ENCODE measurements at places on chromosomes 7 and 10. TPM values are rescaled to one million over a fixed set of nuclear protein-coding genes. Genes with fewer than 3 reads are reported as not detected.

Gene CCL24
- not detected for total RNA-seq

DNA sequence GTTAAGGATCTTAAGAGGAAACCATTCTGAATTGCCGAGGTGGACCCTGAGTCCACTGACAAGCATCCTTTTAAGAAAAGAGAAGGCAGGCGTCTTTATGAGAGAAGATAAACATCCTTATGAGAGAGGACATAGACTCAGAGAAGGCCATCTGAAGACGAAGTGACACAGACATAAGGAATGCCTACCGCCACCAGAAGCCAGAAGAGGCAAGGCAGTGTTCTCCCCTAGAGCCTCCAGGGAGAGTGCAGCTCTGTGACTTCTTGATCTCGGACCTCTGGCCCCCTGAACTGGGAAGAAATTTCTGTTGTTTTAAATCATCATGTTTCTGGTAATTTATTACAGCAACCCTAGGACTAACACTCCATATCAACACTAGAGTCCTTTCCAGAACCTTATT is 25.2 kb upstream of the ING3 start:
- DNase-seq = no peak

Gene NEUROD6
- not detected for total RNA-seq

- DNase-seq = no peak
Measured at GRCh38 chr7:17183630-17184328, 114.7 kb upstream of the AHR start.

Gene INTS15
- total RNA-seq = 24.5 TPM

GRCh38 chr10:89090756-89091445 is 100.3 kb downstream of the FAS start:
- DNase-seq = no peak

- DNase-seq = no peak
Measured at GRCh38 chr10:78494179-78494578, 460.5 kb downstream of the RPS24 start.

GRCh38 chr10:117477211-117477947 is 65.2 kb upstream of the EMX2 start:
- peak; percentile 27 for DNase-seq

DNA sequence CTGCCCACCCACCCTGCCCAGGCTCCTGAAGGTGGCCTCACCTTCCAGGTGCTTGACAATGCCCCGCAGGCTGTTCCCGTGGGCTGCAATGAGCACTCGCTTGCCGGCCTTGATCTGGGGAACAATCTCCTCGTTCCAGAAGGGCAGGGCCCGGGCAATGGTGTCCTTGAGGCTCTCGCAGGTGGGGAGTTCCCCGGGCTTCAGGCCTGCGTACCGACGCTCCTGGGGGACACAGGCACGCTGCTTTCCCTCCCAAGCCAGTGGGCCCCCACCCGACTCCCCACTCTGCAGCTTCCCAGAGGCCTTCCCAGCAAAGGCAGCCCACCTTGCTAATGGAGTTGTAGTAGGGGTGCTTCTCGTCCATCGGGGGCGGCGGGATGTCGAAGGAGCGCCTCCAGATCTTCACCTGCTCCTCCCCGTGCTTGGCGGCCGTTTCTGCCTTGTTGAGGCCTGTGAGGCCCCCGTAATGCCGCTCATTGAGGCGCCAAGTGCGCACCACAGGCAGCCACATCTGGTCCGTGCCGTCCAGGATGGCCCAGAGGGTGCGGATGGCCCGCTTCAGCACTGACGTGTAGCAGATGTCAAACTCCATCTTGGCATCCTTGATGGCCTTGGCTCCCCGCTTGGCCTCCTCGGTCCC is 456 bp downstream of the PGAM2 start:
- no peak for DNase-seq

DNA sequence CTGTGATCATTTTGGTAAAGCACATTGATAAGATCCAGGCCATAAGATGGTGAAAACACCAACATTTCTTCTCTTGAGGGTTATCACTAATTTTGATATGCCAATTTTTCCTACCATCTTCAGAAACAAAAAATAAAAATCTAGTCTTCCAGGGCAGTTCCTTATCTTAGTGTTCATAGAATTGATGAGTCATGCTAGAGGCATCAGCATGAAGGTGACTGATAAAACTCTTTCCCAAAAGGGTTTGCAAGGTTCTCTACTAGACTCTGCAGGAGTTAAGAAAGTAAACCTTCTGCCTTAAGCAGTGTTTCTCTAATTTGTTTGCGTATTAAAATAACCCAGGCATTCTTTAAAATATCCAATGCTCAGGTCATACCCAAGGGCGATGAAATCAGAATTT is 483.1 kb upstream of the CNTNAP2 start:
- no peak for DNase-seq

DNA sequence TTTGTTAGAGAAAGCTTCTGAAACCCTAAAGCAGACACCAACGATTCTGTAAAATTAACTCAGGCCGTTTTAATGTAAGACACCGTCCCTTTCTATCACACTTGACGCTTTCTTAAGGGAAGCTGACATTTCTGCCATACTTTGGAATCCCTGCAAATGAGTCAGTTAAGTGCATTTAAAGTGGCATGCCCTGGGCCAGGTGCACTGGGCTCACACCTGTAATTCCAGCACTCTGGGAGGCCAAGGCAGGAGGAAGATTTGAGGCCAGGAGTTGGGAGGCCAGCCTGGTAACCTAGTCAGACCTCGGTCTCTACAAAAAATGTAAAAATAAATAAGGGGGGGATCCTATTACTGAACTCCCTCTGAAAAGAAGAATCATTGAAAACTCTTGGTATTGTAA is 4.4 kb downstream of the UBE2H start:
- no peak for DNase-seq

Gene ASZ1
- not detected for total RNA-seq

- DNase-seq = no peak
Measured at GRCh38 chr7:47226696-47227095, 355.2 kb downstream of the TNS3 start.

DNA sequence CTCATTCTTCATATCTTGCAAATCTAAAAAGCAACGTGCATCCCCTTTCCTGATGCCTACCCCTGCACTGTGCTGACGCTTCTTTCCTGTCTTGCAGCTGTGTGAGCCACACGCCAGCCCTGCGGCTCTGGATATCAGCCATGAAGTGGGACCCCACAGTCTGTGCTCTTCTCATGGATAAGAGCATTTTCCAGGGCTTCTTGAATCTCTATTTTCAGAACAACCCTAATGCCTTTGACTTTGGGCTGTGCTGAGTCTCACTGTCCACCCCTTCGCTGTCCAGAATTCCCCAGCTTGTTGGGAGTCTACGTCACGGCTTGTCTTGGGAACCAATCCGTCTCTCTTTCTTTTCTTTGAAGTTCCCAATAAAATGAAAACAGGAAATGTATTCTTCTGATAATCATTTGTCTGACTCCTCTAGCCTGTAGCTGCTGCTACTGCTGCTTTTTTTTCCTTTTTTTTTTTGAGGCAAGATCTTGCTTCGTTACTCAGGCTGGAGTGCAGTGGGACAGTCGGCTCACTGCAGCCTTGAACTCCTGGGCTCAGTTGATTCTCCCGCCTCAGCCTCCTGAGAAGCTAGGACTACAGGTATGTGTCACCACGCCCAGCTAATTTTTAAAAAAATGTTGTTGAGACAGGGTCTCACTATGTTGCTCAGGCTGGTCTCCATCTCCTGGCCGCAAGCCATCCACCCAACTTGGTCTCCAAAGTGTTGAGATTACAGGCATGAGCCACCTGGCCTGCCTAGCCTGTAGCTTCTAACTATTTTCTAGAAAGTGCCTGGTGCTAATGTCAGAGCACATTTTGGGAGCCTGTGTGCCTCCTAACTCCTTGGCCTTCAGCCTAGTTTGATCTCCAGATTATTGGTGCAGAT is 30.3 kb downstream of the GSTO2 start:
- DNase-seq = no peak

DNA sequence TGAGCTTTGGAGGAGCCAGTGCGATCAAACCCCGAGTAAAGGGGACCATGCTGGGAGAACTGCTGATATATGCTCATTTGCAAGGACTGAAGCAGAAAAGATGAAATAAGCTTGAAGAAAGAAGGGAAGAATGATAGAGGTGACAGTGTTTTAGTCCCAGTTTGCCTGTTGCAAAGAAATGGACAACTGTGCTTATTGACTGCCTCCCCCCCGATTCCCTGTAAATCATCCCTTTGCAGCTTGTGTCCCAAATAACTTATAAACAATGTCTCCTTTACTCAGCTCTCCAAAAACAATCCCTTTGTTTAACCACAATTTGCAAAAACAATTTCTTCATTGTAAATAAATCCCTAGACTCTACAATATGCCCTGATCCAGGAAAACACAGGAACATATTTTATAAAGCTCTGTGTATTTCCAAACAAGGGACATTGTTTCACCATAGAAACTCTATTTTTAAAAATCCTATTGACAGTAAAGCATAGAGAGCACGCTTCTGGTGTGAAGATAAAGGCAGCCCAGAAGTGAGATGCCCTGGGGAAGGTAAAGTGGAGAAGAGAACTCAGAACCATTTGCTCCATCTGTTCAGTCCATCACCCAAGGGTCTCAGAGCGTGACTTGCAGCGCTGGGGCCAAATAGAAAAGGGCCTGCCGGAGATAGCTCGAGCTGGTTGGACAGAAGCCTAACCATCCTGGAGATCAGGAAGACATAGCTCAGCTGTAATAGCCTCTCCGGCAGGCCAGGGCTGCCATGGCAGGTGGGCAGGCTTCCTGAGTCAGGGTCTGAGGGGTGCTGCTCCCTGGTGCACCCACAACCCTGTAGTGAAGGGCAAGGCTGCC is 280.5 kb downstream of the WDR11 start:
- no peak for DNase-seq

- no peak for DNase-seq
Measured at GRCh38 chr10:5609952-5610616, 56.3 kb downstream of the ASB13 start.

- no peak for DNase-seq
Measured at GRCh38 chr7:105496521-105496920, 25.6 kb downstream of the PUS7 start.

- no peak for DNase-seq
Measured at GRCh38 chr7:1487466-1487865, 16.7 kb downstream of the INTS1 start.

DNA sequence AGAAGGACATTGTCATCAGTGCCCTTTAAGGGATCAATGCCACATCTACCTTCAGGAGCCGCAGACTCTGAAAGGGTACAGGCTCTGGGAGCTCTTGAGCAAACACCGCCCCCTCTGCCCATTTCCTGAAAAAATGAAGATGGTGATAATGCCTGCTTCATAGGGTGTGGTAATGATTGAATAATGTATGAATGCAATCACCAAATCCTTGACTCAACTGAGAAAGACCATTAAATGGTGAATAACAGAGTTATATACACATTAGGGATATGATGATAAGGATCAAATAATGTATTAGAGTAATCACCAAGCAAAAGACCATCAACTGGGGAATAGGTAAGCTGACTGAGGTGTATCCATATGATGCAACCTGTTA is 1.5 kb downstream of the FAM170B start:
- no peak for DNase-seq

GRCh38 chr10:132129431-132129830 is 57.3 kb upstream of the DPYSL4 start:
- DNase-seq = no peak

GRCh38 chr10:30510932-30511700 is 77.1 kb downstream of the MAP3K8 start:
- no peak for DNase-seq

- no peak for DNase-seq
Measured at GRCh38 chr10:82453678-82454293, 578.8 kb downstream of the NRG3 start.

Gene PON3
- not detected for total RNA-seq
